ENCODE measurements at places on chromosomes 1 and 21.

DNA sequence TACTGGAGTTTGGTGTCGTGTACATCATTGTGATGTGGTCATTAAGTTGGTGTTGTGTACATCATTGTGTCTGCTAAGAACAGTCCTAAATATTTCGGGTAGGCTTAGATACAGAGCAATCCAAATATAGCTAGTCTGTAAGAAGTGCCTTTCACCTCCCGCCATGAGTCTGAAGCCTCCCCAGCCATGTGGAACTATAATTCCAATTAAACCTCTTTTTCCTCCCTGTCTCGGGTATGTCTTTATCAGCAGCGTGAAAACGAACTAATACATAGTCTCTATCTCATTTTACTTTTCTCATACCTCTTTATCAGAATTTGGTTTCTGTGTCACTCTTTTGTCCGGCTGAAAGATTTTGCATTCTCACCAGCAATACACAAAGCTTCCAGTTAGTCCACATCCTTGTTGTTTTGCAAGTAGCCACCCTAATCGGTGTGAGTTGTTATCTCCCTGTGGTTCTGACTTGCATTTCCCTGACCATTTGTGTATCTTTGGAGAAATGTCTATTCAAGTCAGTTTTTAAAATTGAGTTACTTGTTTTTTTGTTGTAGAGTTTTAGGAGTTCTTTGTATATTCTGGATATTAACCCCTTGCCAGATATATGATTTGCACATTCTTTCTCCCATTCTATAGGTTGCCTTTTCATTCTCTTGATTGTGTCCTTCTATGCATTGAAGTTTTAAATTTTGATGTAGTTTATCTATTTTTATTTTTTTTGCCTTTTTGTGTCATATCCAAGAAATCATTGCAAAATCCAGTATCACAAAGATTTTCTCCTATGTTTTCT lies 56.5 kb downstream of the FNBP1L start:
- no peak for DNase-seq

- DNase-seq: peak; percentile 32
These were observed 16.7 kb downstream of the STYXL2 start for GRCh38 chr1:167110586-167110985.

- no peak for DNase-seq
These were observed 13.9 kb downstream of the DNAJC6 start for GRCh38 chr1:65323246-65323645.

DNA sequence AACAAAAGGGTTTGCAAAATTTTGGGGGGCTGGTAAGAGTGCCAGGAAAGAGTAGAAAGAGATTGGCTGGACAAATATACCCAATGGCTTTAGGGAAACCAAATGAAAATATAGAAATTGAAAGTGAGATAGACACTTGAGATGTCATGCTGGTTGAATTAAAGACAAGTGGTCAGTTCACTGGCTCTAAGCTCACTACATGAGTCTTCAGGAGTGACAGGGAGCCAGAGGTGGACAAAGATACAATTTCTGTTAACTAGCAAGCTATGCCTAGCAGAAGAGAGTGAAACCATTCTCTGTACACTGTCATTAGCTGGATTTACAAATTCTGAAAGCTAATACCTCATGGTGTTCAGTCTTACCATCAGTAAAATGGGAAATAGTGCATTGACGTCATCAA lies 82.5 kb downstream of the TBX15 start:
- no peak for DNase-seq

DNA sequence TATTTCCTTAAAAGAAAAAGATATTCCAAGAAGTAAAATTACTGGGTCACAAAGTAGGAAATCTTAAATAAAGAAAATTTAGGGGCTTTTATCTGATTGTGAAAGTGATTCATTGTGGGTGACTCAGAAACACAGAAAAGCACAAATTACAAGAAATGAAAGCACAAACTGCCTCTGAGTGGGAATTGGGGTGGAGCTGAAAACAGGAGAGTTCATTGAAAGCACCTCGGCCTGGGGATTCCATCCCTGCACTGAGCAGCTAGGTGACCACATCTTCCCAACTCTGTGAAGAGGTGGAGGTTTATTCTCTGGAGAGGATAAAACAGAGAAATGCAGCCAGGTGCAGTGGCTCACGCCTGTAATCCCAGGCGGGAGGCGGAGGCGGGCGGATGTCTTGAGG lies 7.4 kb downstream of the GJA4 start:
- no peak for DNase-seq

GRCh38 chr1:115343200-115343737 lies 5.2 kb upstream of the NGF start:
- DNase-seq: no peak

DNA sequence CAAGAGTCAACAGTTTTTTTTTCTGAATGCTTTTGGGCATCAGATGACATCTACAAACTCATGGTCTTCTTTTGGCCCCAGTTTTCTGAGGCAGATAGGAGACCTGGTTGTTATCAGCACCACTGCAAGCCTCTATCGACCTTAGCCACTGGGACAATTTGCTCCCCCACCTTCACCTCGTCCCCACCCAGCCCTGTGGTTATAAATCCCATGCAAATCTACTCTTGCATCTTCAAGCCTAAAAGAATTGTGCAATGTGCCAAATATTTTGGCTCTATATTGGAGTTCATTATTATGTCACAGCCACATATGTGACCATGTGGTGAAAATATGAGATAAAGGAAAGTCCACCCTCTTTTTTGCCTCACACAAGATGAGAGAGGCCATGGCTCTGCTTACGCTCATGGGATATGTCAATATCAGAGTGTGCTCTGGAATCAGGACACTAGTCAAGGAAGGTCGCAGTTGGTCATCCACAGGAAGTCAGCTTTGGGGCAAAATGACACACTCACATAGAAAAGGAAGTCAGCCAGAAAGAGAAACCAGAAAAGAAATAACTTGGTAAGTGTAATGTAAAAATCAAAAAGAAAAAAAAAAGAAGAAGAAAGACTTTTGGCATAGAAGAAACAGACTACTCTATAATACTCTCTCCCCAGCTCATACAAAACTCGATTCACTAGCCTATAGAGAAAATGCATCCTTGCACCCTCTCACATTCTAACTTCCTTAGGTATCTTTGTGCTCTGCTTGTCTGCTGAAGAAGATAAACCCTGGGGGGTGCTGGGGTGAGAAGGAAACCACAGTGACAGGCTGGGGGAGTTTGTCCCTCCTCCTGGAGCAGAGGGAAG lies 21.2 kb downstream of the SLC30A10 start:
- no peak for DNase-seq

- DNase-seq: no peak
These were observed 901 bp upstream of the RXFP4 start for GRCh38 chr1:155940482-155940992.

GRCh38 chr1:182679684-182680083 lies 4.7 kb downstream of the RGS8 start:
- no peak for DNase-seq

GRCh38 chr1:181482521-181483284 lies 614 bp upstream of the CACNA1E start:
- DNase-seq: no peak

GRCh38 chr21:8989261-8989711 lies 1532.1 kb upstream of the TPTE start:
- DNase-seq: no peak

Measured in CD4-positive, alpha-beta T cell treated with Interleukin-2 at 100 ng/mL for 4 hours (primary cell).